ENCODE measurements at places on chromosomes 6 and 20.

- DNase-seq = no peak
These were observed 29.8 kb upstream of the TBC1D20 start for GRCh38 chr20:492159-492558.

- no peak for DNase-seq
These were observed 16.2 kb upstream of the TREM2 start for GRCh38 chr6:41179163-41179562.

GRCh38 chr20:24577271-24577909 lies 108.0 kb downstream of the SYNDIG1 start:
- DNase-seq = no peak

DNA sequence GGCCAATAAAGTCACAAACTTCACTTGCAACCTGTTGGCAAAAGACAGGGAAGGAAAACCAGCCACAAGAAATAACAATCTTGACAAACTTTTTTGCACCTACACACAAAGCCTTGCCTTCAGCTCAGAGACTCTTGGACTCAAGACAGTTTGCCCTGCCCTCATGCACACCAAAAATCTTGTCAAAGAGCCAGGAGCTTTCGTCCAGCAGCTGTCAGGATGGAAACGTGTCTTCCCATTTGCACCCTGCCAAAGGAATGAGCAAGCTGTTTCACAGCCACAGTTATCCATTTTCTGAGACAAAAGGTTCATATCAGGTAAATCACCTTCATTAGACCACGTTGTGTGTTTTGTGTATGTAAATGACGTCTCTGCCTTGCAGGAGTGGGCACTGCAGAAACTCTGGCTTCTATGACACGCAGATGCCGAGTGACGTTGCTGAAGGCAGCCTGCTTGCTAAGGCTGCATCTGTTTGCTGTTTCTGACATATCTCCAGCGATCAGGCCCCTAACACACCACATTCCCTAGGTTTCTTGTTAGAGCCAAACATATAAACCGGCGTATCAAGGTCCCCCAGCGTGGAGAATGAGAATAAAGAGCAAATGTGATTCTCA lies 193.4 kb downstream of the SYNDIG1 start:
- DNase-seq = no peak

DNA sequence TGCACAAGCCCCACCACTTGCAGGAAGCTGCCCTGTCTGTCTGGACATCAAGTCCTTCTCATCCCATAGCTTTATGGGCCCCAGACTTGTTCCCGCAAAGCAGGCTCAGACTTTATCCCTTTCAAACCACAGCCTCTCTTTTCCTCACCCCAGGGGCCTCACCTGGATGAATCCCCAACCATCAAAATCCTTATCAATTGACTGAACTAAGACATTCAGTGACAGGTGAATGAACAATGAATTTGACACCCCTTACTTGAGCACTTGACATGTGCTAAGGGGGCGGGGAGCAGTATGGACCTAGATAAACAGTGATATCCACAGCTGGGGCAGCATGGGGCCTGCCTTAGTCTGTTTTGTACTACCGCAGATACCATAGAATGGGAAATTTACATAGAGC lies 5.0 kb downstream of the RAB44 start:
- DNase-seq = no peak

GRCh38 chr6:37507690-37508421 lies 8.2 kb upstream of the CCDC167 start:
- DNase-seq = no peak

All from HAP-1 (cell line).